Gastroesophageal sphincter (tissue), 4 donors: ENCODE measurements at places on chromosomes 1 and 21. TPM values are rescaled to one million over a fixed set of nuclear protein-coding genes. Genes with fewer than 3 reads are reported as not detected.

Gene S100A7A
- total RNA-seq, result 0.16 TPM

DNA sequence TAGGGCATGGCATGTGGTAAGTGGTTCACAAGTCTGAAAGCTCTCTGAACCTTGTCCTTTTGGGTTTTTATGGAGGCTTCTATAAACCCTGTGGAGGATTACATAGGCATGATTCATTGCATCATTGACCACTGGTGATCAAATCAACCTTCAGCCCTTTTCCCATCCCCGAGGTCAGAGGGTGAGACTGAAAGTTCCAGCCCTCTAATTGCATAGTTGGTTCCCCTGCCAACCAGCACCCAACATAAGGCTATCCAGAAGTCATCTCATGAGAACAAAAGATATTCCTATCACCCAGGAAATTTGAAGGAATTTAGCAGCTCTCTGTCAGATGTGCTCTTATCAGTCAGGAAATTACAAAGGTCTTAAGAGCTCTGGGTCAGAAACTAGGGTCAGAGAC lies 89.5 kb upstream of the ARTN start:
- no peak for ATAC-seq

- no peak for ATAC-seq
Measured at GRCh38 chr1:173414539-173415226, 62.5 kb upstream of the PRDX6 start.

DNA sequence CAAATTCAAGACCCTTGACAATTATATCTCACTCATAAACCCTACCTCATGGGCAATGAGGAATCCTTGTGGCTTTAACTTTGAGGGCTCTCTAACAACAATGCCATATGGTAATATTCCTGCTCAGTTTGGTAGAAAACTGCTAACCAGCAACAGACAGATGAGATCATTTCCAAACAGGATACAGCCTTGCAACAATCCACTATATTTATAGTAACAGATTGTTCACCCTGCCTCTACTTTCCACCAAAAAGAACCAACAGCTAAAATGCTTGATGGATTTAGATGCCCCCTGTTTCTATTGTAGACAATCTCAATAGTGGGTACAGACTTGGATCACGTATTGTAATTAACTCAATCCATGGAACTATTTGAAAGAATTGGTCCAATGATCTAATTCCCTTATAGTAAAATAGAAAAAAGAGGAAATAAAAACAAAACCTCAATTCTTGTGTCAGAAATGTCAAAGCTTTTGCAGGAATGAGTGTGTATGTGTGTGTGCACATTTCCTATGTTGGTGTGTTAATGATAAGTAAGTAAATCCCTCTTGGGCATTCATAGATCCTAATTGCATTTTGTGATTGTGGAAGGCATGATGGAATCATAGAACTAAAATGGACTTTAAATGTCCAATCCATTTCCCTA lies 100.0 kb upstream of the EDEM3 start:
- no peak for ATAC-seq

GRCh38 chr1:193260056-193260745 lies 73.8 kb upstream of the B3GALT2 start:
- no peak for ATAC-seq

Gene KLHDC8A
- total RNA-seq, result not detected

Gene FCRL3
- not detected for total RNA-seq

DNA sequence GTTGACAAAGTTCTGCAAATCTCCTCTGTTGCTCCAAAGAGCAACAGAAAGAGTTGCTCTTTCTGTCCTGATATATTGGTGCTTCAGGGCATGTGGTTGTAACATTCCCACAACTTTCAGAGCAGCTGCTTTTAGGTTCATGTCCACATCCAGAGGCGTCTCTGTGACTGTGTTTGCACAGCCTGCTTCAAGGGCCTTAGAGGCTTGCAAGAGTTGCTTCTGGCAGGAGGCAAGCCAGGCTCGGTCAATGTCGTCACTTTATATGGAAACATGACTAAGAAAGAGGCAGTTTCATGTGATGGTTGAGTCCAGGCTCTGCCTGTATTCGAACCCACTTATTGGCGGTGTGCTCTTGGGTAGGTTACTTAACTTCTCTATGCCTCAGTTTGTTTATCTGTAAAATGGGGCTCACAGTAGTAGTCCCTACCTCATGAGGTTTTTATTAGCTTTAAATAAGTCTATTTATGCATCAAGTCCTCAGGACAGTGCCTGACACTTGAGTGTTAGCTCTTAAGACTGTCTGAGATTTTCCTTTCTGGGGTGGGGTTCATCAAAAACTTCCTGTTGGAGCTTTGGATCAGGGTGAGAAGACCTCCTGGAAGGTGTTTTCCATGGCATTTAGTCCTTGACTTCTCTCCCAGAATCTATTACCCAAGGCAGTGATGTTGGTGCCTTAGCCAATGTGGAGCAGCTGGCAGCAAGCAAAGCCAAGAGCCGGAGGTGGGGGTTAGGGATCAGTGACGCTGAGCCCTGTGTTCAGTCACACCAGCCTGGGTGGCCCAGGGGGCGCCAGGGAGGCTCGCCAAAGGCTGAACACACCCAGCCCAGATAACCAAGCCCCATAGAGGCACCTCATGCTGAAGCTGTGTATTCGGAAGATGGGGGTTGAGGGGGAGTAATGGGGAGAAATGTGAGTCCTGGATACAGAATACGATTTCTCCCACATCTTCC lies 18.9 kb downstream of the LHX4 start:
- ATAC-seq, result no peak

- peak; percentile 41 for ATAC-seq
Measured at GRCh38 chr1:193417945-193418744, 231.7 kb upstream of the B3GALT2 start.

DNA sequence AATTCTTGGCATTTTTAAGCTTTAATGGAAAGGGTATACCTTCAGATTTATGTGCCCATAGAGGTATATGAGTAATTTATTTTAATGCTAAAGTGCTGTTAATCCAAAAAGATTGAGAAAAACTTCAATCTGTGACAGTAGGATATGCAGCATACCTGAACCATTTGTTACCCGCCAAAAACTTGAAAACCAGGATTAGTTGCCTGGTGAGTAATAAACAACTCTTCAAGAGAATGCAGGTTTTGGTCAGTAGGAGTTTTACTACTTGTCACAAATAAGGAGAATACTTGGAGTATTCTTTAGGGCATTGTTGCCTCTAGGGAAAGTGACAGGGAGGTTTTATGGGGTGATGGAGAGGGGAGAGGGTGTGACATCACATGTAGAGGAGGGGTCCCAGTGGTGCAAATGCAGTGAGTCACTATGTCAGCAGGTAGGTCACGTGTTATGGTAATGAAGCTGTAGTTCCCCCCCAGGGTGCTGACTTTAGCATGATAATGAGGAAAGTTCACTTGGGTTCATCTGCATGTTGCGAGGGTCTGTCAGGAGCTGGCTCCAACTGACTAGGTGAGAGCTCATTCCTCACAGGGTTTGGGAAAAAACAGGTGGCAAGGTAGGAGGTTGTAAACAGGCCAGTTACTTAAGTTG lies 23.1 kb downstream of the USP25 start:
- no peak for ATAC-seq

- ATAC-seq, result no peak
Measured at GRCh38 chr1:196412326-196412725, 195.9 kb downstream of the KCNT2 start.

GRCh38 chr21:26409735-26410134 lies 163.4 kb downstream of the CYYR1 start:
- ATAC-seq, result no peak

DNA sequence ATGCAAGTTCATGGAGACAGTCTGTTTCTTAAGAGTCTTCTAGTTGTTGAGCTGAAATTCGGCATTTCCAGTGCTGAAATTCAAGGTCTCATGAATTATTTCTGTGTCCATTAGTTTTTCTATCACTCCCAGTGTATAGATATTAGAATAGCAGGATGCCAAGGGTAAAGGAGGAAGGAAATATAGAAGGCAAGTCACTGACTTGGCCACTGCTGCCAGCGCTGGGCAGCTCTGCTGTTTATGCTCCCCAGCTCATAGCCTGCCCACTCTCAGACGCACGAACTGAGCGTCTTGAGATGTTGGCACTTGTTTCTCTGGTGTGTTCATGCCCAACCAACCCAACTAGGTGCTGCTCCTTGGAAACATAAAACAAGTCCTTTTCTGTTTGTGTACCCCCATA lies 110.1 kb downstream of the SLC45A1 start:
- no peak for ATAC-seq
